CD4-positive, CD25-positive, alpha-beta regulatory T cell (primary cell): ENCODE measurements at places on chromosomes 2 and 18. TPM values are rescaled to one million over a fixed set of nuclear protein-coding genes. Genes with fewer than 3 reads are reported as not detected.

DNA sequence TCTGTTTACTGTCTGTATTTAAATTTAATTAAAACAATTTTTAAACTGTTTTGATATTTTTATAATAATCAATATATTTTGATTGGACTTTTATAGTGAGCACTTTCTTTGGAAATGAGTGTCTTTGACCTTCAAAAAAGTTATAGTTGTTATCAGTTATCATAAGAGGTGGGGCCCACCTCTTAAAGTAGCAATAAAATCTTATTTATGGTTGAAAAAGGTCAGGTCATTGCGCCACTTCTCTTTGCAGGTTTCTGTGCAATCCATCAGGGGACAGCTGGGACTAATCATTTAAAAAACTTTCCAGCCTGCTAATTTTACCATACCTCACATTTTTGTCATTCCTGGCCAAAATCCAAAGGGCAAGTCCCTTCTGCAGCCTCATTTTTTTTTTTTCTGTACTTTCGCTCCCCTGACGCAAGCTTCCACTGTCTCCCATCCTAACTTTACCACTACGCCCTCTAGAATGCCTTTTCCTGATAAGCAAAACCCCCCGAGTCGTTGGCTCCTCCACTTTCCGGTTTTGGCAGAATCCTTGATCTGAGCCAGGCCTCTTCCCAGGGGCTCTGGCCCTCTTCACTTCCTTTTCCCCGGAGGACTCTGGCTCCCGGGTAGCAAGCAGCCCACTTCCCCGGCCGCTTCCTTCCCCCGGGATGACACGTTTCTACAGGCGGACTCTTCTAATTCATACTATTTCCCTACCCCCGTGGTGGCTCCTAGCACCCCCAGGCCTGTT is 1.1 kb upstream of the SEH1L start:
- H3K36me3 ChIP-seq, result no peaks in the 10 kb centered on the region

- no peaks in the 10 kb centered on the region for H3K4me1 ChIP-seq
- DNase-seq, result no peak
- H3K36me3 ChIP-seq, result no peaks in the 10 kb centered on the region
- no peak overlapping the region for H3K27ac ChIP-seq
- no peak overlapping the region for H3K4me3 ChIP-seq
Measured at GRCh38 chr2:67164771-67165522, 232.2 kb upstream of the ETAA1 start.

GRCh38 chr18:1488957-1489356 is 584.3 kb downstream of the ADCYAP1 start:
- no peak overlapping the region for H3K27ac ChIP-seq
- no peaks in the 10 kb centered on the region for H3K36me3 ChIP-seq
- H3K4me1 ChIP-seq, result no peaks in the 10 kb centered on the region
- H3K4me3 ChIP-seq, result no peak overlapping the region
- no peak for DNase-seq

- no peaks in the 10 kb centered on the region for H3K36me3 ChIP-seq
- H3K27me3 ChIP-seq, result peaks cover 16% of the 10 kb centered on the region
- peaks cover 12% of the 10 kb centered on the region for H3K4me1 ChIP-seq
Measured at GRCh38 chr2:24011250-24012104, 1.6 kb downstream of the MFSD2B start.

GRCh38 chr18:52216666-52217065 is 123.3 kb upstream of the DCC start:
- H3K27me3 ChIP-seq, result no peaks in the 10 kb centered on the region
- H3K4me1 ChIP-seq, result no peaks in the 10 kb centered on the region
- H3K36me3 ChIP-seq, result no peaks in the 10 kb centered on the region
- no peak for DNase-seq

DNA sequence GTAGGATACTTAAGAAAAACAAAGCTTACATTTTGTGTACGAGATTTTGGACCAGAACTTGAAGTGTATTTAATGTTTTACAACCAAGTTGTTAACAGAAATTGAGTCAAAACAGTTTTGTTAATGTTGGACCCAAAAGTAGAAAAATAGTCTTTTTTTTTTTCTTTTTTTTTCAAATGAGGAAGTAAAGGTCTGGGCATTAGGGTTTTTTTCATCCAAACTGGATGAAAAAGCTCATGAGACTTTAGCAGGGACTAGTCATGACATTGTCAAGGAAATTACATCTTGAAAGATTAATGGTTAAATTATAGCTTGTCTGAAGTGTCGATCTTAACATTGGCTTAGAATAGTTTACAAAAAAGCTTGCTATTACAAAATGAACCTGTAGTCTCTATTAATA is 32.3 kb downstream of the CCNT2 start:
- no peak overlapping the region for H3K27ac ChIP-seq
- no peak overlapping the region for H3K4me3 ChIP-seq
- DNase-seq, result no peak
- H3K36me3 ChIP-seq, result peaks cover 85% of the 10 kb centered on the region
- H3K27me3 ChIP-seq, result no peaks in the 10 kb centered on the region

DNA sequence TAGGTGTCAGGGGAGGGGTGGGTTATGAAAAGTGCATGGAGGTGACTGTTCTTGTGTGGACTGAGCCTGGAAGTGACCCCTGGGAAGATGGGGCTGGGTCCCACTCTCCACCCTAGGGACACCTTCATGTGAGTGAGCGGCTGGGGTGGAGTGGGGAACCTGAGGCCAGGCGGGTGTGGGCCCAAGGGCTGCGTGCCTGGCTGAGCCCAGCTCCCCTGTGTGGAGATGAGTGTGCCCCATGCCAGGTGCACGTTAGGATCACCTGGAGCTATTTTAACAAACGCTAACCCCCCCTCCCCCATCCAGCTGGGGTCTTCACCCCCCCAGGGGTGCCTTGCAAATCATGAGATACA is 26.5 kb downstream of the ZAP70 start:
- no peak overlapping the region for H3K27ac ChIP-seq
- H3K36me3 ChIP-seq, result peaks cover 38% of the 10 kb centered on the region
- H3K4me1 ChIP-seq, result peaks cover 23% of the 10 kb centered on the region
- H3K4me3 ChIP-seq, result no peak overlapping the region
- no peaks in the 10 kb centered on the region for H3K27me3 ChIP-seq

The ARHGAP28 gene
- total RNA-seq, result not detected

The DNAH6 gene
- 0.52 TPM for total RNA-seq

The CCT4 gene
- total RNA-seq, result 104 TPM

The GPR39 gene
- total RNA-seq, result not detected

The LYG1 gene
- 2.0 TPM for total RNA-seq

The GDF7 gene
- 0.17 TPM for total RNA-seq
